ENCODE measurements at places on chromosomes 7 and 10.

- DNase-seq: no peak
Measured at GRCh38 chr10:88849234-88849633, 2.4 kb downstream of the ANKRD22 start.

GRCh38 chr7:149772956-149773434, 393 bp downstream of the ZNF467 start:
- peak; percentile 29 for DNase-seq

DNA sequence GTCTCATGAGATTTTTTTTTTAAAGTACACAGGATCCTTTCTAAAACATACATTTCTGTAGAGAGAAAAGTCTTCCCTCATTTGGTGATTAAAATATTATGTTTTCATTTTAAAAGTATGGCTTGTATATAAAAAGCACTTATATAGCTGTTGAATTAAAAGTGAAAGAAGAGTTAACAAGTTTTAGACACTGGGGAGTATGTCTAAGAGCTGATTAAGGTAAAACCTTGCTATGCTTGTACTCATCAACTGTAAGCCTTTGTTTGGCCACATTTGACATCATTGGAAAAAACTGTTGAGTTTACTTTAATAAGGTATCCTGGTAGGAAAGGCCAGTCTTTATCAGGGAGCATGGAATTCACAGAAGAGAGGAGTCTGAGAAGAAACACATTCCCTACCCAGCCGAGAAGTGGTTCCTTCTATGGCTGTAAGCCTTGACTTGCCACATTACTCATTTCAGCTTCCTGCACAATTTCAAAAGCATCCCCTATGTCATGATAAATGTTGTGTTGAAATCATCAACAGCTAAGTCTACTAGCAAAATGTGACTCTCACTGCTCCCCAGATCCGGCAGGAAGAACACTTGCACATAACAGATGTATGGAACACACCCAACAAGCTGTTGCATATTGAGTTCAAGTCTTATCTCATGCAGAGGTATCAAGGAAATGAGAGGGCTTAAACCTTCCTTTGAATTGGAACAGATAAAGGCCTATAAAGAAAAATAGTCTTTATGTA, 171.8 kb upstream of the CDK1 start:
- DNase-seq: no peak

DNA sequence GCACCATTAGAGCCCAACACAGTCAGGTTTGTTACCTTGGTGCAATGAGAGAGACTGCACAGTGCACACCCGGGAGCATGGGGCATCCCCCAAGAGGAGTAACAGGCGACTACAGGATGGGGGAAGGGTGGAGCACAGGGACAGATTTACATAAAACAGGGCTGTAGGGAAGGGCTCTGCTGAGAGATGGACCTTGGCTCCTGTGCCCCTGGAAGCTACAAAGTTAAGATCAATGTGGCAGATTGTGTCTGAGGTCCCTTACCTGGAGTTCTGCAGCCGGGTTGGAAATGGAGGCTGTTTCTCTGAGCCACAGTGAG, 13.7 kb upstream of the SLC18A3 start:
- no peak for DNase-seq

- no peak for DNase-seq
Measured at GRCh38 chr10:103542764-103543616, 49.5 kb downstream of the NEURL1 start.

DNA sequence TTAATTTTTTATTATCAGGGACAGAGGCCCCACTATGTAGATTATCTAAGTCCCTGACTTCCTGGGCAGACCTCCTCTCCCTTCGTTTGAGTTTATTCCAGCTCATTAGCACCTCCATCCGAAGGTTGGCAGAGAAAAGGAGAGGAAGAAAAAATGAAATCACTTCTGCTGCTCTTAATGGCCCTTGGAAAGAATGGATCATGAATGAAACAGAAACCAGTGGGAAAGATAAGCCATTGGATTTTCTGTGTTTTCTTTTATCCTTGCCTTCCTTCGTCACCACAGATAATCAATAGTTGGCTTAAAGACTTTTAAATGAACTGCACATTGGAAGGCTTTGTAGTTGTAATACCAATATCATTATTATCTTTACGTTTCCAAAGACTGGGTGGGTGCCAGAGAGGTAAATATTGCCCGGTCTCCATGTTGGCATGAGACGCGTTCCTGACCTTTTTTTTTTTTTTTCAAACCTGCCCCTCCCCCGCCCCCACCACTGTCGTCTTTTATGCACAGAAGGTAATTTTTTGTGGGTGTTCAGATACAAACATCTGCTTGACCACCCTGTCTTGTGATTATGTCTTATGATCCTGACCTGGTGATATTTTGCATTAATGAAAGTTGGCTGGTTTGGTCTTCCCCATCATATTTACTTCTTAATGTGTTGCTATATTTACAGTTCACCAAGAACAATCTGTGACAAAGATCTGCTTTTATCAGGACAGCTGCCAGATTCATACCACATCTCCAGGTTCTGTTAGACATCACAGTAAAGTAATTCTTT, 116.8 kb downstream of the ARID5B start:
- no peak for DNase-seq

DNA sequence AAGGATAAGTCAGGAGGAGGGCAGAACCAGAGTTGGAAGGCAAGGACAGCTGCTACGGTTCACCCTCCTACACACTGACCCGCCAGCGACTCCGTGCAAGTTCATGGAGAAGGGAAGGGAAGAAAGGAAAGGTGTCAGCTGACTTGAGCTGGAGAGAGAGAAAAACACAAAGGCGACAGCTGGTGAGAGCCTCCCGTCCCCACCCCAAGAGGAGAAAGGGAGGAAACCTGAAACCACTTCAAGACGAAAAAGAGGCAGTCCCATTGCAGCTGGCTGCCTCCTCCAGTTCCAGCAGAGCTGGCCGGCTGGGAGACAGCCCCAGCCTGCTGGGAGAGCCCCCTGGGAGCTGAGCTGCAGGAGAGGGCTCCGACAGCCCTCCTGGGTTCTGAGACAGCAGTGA, 75.2 kb downstream of the PARD3 start:
- no peak for DNase-seq

DNA sequence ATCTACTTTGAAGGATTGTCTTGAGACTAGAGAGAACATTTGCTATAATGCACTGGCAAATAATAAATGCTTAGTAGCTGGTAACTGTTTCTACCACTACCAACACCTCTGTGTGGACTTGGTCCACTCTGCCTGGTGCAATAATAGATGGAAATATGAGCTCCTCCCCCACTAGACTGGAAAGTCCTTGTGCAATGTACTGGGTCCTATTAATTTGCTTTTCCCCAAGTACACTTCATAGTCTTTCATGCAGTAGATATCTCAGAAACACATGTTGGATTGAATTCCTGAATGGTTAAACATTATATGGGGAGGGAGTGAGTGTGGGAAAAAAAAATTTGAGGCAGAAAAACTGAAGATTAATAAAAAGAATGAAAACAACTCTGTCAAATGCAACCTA, 119.3 kb downstream of the C10orf90 start:
- no peak for DNase-seq

DNA sequence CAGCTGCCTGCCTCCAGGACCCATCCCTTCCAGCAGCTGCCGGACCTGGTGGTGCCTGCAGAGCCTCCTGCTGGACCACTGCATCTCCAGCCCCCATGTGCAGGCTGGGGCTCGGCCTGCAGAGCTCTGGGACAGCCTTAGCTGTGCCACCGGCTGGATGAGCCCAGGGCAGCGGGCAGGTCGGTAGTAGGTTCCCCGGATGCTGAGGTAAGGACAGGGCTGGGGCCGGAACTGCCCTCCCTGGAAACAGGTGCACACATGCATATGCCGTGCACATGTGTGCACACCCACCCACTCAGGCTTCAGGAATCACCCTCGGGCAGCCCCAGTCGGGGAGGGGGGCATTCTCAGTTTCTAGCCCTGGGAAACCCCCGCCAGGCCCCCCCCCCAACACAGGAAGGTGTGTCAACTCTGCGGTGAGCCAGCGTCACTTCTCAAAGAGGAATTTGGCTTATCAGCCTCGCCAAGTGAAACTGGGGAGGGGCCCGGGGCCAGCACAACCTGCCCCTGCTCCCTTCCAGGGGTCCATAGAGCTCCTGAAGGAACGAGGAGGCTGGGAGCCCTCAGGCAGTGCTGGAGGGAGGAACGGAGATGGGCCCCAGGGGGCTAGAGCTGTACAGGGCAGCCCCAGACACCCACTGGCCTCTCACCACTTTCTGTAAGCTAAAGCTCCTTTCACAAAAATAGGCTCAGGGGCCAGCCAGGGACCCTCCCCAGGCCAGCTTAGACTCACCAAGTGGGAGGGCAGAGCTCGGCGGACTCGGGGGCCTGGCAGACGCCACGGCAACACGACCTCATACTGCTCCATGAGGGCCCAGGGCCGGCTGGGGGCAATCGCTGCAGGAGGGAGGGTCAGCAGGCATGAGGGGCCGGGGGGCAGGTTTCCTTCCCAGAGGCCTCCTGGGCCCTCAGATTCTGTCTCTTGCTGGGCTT, 1.7 kb downstream of the ADAM8 start:
- DNase-seq: peak; percentile 80

GRCh38 chr7:32415519-32415918, 74.7 kb downstream of the LSM5 start:
- DNase-seq: no peak

- DNase-seq: no peak
Measured at GRCh38 chr10:111648046-111648445, 535.5 kb downstream of the GPAM start.

Measured in stimulated activated CD4-positive, alpha-beta T cell treated with anti-CD3 and anti-CD28 coated beads, Interleukin-4, amount 100 ng/mL, for 4 hours (primary cell).